ENCODE measurements at places on chromosomes 7 and 10.
A peak's percentile ranks its signal among the peaks of the same experiment; 100 is the strongest.

DNA sequence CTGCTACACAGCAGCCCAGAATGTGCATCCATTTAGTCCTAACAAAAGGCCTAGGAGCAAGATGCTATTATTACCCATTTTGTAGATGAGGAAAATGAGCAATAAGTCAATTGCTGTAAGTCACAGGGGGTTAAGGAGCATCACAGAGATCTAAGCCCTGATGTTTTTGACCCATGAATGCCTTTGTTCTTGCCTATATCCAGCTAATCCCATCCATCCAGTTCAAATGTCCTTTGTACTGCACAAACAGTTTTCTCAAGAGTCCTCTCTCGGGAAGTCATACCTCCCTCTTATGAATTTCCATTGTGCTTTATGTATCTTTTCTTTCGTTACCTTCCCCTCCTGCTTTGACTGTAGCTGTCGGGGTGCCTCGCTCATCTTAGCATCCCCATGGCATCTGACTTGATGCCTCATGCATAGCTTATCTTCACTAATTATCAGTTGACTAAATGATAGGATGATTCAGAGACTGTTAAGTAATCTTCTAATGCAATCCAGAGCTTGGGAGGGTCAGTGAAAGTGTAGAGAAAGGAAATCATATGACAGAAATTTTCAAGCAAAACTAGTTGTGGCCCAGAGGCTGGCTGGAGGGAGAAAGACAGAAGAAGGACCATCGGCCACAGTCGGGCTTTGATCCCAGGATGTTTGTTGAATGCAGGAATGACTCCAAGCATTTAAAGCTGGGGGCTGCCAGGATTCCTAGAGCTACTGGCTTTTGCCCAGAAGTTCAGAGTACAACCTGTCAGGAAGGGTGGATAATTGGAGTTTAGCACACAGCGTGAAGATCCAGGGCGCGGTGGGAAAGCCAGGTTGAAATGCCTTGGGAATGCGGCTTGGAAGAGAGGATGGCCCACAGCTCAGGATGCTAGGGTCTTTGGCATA lies 23.5 kb downstream of the BLVRA start:
- peak; percentile 50 for DNase-seq

DNA sequence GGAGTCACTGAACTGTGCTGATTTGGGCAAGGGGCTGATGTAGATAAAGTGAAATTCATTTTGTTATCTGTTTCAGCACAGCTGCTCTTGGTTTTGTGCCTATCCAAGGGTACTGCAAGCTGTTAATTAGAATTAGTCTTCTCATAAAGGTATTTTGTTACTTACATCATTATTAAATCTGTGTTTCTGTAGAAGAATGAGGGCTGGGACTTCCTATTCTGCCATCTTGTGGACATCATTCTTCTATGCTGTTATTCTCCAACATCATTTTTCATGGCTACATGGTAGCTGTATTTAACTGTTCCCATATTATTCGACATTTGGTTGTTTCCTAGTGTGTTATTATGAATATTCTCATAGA lies 76.2 kb upstream of the CCDC71L start:
- DNase-seq: peak; percentile 73

GRCh38 chr7:27098578-27099451 lies 3.0 kb upstream of the HOXA1 start:
- peak; percentile 68 for DNase-seq

- peak; percentile 33 for DNase-seq
Measured at GRCh38 chr7:2680792-2681490, 7.1 kb upstream of the AMZ1 start.

- DNase-seq: peak; percentile 88
Measured at GRCh38 chr10:127578961-127579305, 29.8 kb downstream of the NPS start.

- no peak for DNase-seq
Measured at GRCh38 chr7:28999427-28999826, 41.3 kb upstream of the TRIL start.

DNA sequence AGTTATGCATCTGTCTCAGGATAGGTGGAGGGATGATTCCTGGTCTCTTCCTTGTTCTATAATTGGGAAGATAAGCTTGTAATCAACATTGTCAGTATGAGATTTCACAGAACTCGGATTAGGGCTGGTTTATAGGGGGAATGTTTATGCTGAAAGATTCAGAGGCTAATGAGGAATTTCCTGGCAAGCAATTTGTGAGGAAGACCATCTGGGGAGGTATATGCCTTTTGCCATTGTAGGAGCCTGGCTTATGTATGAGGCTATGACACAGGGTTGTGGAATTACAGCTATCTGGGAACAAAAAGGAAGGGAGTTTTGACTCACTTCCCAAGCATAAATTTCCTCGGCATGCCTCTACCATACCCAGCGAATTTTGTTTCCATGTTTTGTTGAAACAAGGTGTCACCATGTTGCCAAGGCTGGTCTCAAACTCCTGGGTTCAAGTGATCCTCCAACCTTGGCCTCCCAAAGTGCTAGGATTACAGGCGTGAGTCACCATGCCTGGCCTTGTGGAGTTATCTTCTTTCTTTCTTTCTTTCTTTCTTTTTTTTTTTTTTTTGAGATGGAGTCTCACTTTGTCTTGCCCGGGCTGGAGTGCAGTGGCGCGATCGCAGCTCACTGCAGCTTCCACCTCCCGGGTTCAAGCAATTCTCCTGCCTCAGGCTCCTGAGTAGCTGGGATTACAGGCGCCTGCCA lies 1.6 kb upstream of the COPS6 start:
- DNase-seq: peak; percentile 91

DNA sequence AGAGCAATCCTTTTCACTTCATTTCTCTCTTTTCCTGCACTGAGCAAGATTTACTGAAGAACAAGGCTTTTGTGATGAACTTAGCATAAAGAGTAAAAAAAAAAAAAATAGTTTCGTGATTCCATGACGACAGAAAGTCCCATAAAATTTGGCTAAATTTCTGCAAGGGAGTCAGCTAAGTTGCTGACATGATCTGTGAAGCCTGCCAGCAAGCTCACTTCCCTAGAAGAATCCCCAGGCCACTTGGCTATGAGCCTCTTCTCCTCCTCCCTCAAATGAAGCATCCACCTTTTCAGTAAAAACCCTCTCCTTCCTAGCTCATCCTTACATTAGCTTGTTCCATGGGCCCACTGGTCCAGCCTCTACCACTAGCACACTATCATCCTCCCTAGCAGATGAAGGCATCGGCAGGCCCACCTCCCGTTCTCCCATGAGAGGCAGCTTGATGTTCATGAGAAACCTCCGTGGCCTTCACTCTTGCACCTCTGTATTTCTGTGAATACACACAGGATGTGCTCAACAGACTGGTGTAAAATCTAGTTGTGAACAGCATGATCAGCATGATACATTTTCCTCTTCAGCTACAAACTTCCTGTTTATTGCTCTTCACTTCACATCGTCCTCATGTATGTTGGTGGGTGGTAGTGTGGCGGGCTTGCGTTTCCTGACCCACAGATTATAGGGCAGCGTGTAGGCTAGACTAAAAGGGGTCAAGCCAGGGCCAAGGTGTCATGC lies 30.9 kb downstream of the GIMAP8 start:
- no peak for DNase-seq

- no peak for DNase-seq
Measured at GRCh38 chr7:85222522-85222921, 35.7 kb upstream of the SEMA3D start.

DNA sequence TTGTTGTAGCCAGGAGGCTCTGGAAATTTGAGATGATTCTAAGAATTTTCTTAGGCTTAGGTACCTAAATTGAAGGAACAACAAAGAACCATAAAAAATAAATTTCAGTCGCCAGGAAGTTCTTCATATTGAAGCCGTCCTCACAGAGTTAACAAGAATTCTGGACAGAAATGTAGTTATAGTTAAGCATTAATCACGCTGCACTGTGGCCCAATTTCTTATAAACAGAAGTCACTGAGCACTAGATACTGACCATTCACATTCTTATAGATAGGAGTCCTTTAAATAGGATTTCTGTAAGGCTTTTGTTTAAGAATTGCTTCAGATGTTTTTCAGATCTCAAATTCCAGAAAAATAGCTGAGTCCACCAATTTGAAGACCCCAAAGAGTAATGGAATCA lies 256.2 kb upstream of the PITRM1 start:
- peak; percentile 61 for DNase-seq

- DNase-seq: no peak
Measured at GRCh38 chr7:144416341-144416740, 12.8 kb upstream of the NOBOX start.

DNA sequence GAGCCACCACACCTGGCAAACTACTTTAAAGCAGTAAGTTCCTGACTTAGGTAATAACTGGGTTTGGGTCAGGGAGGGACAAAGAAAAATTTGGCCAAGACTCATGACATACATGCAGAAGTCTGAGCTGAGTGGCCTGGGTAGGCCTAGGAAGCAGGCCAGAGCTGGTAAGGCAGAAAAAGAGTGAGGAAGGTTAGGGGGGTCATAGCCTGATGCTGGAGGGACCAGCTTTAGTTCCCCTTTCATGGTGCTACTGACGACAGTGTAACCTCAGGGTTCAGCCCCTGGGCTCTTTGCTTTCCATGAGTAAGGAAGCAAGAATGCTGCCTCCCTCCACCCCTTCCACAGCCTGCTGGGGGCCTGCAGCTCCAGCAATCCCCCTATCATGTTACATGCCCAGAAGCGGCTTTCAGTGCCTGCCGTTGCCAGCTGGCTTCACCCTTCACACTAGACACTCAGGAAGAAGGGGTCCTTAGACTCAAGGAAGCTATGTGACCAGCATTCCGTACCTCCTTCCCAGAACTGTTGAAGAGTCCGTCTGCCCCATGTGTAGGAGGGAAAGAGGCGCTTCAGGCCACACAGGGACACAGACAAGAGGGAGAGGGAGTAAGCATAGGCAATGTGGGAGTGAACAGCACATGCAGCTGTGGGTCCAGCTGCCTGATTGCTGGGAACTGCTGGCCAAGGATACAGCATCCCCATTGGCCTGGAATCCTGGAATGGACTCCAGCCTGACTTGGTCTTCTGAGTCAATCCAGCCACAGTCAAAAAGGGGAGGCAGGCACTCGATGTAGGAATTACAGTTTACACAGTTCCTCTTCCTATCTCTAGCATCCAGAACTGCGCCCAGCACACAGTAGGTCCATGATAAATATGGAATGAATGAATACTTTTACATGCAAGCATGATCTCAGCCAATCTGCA lies 4.1 kb upstream of the PLAU start:
- peak; percentile 96 for DNase-seq

DNA sequence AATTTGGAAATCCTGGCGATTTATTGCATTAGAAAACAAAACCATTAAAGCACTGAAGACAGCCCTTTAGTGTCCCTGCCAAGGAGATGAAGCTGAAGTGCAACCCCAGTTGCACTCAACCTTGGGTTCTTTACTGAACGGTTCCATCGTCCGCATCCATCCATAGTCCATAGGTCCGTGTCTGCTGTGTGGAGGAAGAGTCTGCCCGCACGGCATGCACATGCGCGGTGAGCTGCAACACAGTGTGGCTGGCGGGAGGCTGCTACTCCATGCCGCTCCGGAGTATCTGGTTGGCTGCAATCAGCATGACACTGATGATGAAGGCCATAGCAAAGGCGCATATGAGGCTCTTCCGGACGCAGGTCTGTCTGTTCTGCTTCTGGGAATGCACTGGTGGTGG lies 624.6 kb downstream of the CALN1 start:
- DNase-seq: no peak

DNA sequence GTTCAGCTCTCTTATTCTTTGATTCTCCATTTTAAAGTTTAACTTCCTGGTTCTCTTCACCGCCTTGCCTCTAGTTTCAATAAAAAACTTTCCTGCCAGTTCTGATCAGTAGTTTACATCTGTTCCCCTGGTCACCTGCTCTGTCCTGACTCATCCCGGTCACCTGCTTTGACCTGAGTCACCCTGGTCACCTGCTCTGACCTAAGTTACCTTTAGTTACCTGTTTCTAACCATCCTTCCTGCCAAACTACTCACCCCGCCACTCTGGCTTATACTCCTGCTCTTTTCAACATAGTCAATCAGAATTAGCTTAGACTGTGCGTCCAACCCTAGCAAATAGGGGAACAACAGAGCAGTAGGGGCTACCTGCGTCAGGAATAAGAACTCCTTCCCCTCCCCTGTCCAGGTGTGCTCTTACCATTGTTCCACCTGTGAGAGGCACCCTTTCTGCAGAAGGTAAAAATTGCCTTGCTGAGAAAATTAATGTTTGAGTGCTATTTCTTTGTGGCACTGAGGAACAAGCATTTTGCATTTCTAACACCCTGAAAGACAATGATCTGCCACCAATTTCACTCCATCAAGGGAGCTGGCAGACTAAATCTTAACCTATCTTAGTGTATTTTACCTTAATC lies 263.6 kb downstream of the DOCK4 start:
- DNase-seq: no peak

DNA sequence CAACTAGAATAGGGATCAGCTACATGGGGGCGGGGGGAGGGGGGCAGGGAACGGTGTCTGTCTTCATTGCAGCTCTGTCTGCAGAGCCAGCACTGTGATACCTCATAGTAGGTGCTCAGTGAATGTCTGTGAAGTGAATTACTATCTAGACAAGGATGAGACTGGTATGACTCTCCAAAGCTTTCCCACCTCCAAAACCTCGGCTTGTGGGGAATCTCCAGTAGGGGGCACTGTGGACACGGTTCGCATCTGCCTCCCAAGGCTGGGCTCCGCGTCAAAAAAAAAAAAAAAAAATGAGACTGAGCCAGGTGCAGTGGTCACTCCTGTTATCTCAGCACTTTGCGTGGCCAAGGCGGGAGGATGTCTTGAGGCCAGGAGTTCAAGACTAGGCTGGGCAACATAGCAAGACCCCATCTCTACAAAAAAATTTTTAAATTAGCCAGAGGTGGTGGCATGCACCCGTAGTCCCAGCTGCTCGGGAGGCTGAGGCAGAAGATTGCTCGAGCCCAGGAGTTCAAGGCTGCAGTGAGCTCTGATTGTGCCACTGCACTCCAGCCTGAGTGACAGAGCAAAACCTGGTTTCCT lies 9.6 kb downstream of the TRIM56 start:
- peak; percentile 39 for DNase-seq

DNA sequence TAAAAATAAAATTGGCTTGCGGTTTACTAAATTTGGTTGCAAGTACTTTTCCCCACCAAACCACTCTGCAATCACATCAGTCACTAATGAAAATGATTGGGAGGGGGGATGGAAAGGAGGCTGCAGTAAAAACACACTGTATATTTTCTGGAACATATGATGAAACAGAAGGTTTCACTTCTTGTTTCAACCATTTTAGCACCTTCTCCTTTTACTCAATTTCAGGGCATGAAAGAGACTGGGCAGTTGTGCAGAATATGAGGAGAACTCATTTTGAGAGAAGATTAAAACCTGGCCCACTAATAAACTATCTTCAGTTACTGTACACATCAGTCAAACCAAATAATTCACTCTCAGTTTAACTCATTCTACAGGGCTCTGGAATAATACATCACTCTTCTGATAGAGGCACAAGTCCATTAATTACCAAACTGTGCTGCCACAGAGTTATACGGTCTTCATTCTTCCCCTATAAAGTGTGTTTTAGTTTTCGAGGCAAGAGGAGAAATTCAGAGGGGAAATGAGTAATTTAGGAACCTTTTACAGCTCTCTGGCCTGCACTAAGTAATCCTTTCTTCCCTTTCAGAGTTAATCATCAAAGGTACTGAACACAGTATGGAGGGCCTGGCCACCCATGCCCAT lies 25.5 kb downstream of the JAZF1 start:
- peak; percentile 54 for DNase-seq

- DNase-seq: no peak
Measured at GRCh38 chr7:150317748-150318444, 5.3 kb upstream of the LRRC61 start.
